ENCODE measurements at places on chromosomes 3 and 15. TPM values are rescaled to one million over a fixed set of nuclear protein-coding genes. Genes with fewer than 3 reads are reported as not detected.
A peak's percentile ranks its signal among the peaks of the same experiment; 100 is the strongest.

DNA sequence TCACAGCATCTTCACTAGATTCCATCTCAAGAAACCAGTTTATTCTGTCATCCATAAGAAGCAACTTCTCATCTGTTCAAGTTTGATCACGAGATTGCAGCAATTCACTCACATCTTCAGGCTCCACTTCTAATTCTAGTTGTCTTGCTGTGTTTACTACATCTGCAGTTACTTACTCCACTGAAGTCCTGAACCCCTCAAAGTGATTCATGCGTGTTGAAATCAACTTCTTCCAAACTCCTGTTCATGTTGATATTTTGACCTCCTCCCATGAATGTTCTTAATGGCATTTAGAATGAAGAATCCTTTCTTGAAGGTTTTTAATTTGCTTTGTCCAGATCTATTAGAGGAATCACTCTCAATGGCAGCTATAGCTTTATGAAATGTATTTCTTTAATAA lies 287.6 kb upstream of the TBL1XR1 start:
- DNase-seq, result no peak

- DNase-seq, result no peak
Measured at GRCh38 chr3:184636741-184637316, 75.0 kb downstream of the MAGEF1 start.

- DNase-seq, result peak; percentile 78
Measured at GRCh38 chr3:188154014-188154808, at the start of gene LPP. Gene LPP, plus strand, starts transcription at chr3:188154157. Its CDS starts 251,964 bp downstream, at chr3:188406121.

DNA sequence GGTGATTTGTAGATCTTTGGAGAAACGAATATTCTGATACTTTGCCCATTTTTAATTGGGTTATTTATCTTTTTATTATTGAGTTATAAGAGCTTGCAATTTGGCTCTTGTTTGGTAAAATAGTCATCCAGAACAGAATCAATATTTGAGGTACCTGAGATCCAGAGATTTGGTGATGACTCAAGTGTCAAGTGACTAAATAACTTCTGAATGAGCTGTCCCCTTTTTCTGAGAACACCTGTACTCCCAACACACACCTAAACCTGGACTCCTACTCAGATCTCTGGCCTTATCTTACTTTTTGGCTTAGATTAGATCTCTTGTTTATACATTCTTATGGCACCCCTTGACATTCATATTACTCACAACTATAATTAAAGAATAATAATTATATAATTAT lies 3.1 kb upstream of the TRA2B start:
- DNase-seq, result no peak

DNA sequence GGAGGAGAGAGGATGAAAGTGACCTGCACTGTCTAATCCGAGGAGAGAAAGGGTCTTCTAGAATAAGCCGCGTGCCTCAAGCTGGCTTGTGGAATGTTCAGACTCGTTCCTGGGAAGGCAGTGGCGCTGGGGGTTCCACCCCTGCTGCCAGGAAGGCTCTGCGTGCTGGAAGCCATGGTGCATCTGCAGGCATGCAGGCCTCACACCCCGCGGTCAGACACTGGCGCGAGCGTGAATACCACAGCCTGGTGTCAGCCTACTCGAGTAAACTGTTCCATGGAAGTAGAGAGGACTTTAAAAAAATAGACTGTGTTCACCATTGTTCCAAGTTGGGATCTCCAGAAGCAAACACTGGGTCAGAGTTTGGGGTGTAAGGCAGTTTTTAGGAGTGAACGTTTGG lies 25.9 kb upstream of the GABRG3 start:
- DNase-seq, result no peak

Gene NDN
- 72.2 TPM for total RNA-seq

DNA sequence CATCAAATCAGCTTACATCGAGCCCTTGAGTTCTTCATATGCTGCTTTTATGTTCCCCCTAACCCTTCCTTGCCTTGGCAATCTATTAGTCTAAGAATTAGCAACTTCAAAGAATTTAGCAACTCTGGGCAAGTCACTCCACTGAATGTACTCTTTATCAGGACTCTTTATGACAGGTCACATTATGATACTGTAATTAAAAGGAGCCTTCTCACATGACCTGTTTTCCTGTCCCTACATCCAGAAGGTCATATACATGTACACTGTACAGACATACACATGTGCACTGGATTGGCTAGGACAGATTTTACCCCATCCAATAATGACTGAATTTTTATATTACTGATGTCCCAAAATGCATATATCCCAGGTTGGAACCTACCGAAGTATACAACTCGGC lies 463.1 kb downstream of the SHQ1 start:
- no peak for DNase-seq

Gene LRRC2
- total RNA-seq, result 7.0 TPM

DNA sequence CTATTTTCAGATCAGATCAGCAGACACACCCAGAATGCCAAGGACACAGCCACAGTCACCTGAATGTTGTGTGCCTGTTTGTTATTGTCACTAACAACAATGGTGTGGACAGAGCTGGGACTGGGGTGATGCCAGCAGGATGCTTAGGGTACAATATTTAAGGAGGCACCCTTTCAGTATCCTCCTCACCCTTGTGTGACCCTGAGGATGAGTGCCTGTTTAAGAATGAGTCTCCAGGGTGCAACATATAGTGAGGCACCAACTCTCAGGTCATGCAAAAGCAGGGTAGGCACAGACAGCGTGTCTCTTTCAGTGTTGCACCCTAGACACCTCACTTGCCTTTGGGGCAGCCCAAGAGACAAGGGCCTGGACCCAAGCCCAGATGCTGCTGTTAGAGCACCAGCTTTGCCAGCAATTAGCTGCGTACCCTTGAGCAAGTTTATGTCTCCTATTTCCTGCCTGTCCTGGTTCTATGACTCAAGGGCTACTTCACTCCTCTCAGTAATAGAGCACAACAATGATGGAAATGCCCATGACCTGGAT lies 122.6 kb downstream of the AQP9 start:
- peak; percentile 66 for DNase-seq

Gene SEMA3F
- total RNA-seq, result 6.3 TPM

Gene SLC12A8
- total RNA-seq, result 1.9 TPM

Gene CCR1
- total RNA-seq, result 1.2 TPM

Gene SLC51A
- total RNA-seq, result 0.35 TPM

GRCh38 chr3:46663591-46664135 lies 29.8 kb downstream of the ALS2CL start:
- DNase-seq, result peak; percentile 54

DNA sequence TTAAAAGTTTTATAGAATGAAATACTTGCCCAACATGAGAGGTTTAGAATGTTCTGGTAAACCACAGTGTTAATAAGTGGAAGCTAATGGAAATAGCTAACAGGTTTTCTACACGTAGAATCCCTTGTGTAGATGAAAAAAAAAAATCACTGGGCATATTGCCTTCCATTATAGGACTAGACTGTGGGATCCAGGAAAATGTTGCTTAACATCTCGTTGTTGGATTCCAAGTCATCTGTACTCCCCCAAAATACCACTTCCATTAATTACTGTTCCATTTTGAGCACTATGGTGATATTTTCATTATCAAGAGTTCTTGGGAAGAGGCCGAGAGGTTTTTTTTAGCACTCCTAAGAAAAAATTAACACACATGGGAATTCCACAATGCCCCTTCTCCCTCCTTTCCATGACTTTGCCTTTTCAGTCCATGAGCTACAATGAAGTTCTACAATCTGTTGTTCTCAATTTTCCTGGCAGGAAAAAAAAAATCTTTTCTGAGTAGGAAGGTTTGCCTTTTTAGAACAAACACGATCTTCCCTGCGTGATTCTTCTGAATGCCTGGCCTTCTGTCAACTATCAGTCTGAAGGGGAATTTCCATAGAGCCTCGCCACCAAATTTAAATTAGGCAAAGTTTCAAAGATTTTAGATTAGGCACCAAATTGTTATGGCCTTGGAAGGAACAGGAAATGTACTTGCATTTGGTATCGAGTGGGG lies 74.4 kb upstream of the CTDSPL start:
- no peak for DNase-seq

- peak; percentile 97 for DNase-seq
Measured at GRCh38 chr15:101201411-101202174, 50.3 kb downstream of the CHSY1 start.

Gene UQCC5
- total RNA-seq, result 3.1 TPM

GRCh38 chr15:39094116-39094515 lies 486.8 kb upstream of the THBS1 start:
- DNase-seq, result no peak

- no peak for DNase-seq
Measured at GRCh38 chr3:123799544-123800361, 84.4 kb downstream of the MYLK start.

GRCh38 chr3:124923833-124924232 lies 10.7 kb downstream of the MUC13 start:
- DNase-seq, result no peak

- no peak for DNase-seq
Measured at GRCh38 chr3:192812743-192813383, 85.5 kb upstream of the FGF12 start.

Gene CD80
- total RNA-seq, result 0.67 TPM

DNA sequence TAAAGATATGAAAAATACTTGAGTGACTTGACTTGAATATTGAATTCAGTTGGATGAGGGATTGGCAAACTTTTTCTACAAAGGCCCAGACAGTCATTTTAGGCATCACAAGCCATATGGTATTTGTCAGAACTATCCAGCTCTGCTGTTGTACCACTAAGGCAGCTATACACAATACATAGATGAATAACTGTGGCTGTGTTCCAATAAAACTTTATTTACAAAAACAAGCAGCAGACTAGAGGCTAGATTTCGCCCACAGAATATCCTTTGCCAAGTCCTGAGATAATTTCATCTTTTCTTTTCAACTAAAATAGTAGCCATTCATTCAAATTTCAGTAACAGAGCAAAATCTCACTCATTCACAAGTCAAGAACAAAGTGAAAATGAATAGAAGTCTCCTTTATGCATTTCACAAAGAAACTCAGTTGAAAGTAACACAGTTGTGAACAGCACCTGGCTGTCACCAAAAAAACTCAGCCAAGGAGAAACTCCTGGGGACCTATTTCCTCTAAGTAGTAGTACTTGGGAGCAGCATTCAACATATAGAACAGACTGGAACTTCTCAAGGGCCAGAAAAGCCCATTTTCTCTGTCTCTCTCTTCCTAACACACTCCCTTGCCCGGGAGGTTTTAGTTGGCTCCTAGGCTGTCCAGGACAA lies 56.3 kb downstream of the OSBPL10 start:
- no peak for DNase-seq

- DNase-seq, result no peak
Measured at GRCh38 chr15:63860155-63860554, 26.4 kb upstream of the HERC1 start.

Gene GP9
- not detected for total RNA-seq

Measured in right atrium auricular region (tissue), 2 donors.